Bronchus fibroblast of lung (primary cell): ENCODE measurements at places on chromosomes 6 and 20. TPM values are rescaled to one million over a fixed set of nuclear protein-coding genes. Genes with fewer than 3 reads are reported as not detected.

LRRC73 gene
- total RNA-seq = under 0.01 and 0.15 TPM in 2 replicates

MPIG6B gene
- not detected in 2 replicates for total RNA-seq

OR2H1 gene
- not detected in 2 replicates for total RNA-seq

SUMO4 gene
- total RNA-seq = 0.67 TPM in 1 of 2 replicates, not detected in the other

FLRT3 gene
- total RNA-seq = 1.5 TPM in 2 replicates

TPX2 gene
- 122 and 127 TPM in 2 replicates for total RNA-seq

ALDH8A1 gene
- 0.15 and 0.17 TPM in 2 replicates for total RNA-seq

TCP11 gene
- 0.15 and 0.50 TPM in 2 replicates for total RNA-seq

AGER gene
- 1.0 and 1.3 TPM in 2 replicates for total RNA-seq

CST4 gene
- not detected in 2 replicates for total RNA-seq

SLCO4A1 gene
- total RNA-seq = 0.17 and 0.74 TPM in 2 replicates

FAM162B gene
- 14.7 and 19.8 TPM in 2 replicates for total RNA-seq

FAM83B gene
- total RNA-seq = 0.15 and 0.17 TPM in 2 replicates

CGA gene
- not detected in 2 replicates for total RNA-seq

ZSCAN31 gene
- 0.84 and 0.89 TPM in 2 replicates for total RNA-seq

PARD6B gene
- 0.15 and 0.17 TPM in 2 replicates for total RNA-seq

LY86 gene
- not detected in 2 replicates for total RNA-seq

HFE gene
- 7.2 and 11.1 TPM in 2 replicates for total RNA-seq

PTK6 gene
- not detected in 2 replicates for total RNA-seq

LAMA4 gene
- 52.0 and 68.4 TPM in 2 replicates for total RNA-seq

NRN1 gene
- total RNA-seq = not detected in 2 replicates

VSX1 gene
- not detected in 2 replicates for total RNA-seq

IRF4 gene
- not detected in 2 replicates for total RNA-seq

OR2H2 gene
- not detected in 2 replicates for total RNA-seq

EPHA7 gene
- total RNA-seq = 0.15 and 0.34 TPM in 2 replicates

RPP21 gene
- total RNA-seq = 85.0 and 96.0 TPM in 2 replicates

RSPO4 gene
- total RNA-seq = 0.17 TPM in 1 of 2 replicates, not detected in the other

SMIM26 gene
- total RNA-seq = 129 and 157 TPM in 2 replicates

ZNF831 gene
- total RNA-seq = not detected in 2 replicates
